ENCODE measurements at places on chromosomes 2 and 18.

DNA sequence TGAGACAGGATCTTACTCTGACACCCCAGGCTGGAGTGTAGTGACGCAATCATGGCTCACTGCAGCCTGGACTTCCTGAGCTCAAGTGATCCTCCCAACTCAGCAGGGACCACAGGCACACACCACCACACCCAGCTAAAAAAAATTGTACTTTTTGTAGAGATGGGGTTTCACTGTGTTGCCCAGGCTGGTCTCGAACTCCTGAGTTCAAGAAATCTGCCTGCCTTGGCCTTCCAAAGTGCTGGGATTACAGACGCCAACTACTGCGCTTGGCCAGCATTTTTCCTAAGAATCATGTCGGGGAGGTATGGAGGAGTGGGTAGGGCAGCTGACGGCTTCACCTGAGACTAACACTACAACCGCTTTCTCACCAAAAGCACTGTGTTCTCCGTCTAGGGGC lies 50.4 kb downstream of the CYP26B1 start:
- ATAC-seq: no peak

DNA sequence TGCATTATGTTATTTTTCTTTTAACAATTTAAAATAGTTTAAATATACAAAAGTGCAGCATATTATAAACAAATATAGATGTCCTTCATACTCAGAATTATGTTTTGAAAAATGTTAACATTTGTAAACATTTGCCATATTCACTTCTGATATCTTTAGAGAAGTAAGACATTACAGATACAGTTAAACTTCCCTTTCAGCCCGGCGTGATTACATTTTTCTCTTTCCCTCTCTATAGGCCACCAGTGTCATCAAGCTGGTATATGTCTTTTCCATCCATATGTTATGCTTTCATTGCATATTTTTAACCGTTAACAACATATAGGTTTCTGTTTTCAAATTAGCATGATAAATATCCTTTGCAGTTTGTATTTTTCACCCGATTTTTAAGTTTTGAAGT lies 27.1 kb downstream of the TTC39C start:
- ATAC-seq: no peak

DNA sequence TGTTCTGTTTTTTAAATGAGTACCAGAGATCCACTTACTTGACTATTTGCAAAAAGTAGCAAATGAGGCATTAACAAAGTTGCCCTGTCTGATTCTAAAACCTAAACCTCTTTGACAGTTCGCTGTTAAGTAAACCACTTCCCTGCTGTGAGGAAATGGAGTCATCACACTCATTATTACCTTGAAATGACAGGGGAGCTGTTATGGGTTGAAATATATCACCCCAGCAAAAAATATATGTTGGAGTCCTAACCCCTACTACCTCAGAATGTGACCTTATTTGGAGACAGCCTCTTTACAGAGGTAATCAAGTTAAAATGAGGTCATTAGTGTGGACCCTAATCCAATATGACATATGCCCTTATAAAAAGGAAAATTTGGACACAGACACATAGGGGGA lies 36.1 kb downstream of the DHRS9 start:
- ATAC-seq: no peak

DNA sequence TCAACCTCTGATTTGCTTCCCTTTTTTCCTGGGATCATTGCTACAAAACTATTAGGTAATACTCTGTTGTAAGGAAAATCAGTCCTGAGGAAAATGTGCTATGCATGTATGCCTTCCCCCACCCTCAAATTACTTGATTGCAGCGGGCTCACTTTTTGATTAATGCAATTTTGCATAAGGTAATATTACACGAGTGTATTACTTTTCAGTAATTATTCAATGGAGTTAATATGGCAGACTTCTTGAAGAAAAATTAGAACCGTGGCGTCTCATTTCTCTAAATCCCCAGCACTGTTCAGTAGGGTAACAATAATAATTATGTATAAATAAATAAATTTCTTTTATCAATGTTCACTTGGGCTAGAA lies 527.6 kb upstream of the FANCL start:
- no peak for ATAC-seq

DNA sequence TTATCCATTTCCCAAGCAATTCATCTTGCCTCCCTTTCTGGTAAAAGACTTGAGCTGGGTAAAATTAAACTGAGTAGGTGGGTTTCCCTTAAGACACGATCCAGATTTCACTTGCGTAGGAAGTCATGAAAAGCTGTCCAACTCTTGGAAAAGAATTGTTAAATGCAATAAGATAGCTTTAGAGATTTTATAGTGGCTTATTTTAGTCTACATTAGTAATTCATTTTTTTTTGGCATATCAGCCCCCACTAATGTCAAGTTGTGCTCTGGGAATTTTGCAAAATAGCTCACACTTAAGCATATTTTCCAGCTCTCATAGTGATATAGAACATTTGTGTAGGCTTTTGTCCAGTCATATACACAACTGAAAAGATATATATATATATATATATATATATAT lies 344.7 kb upstream of the FIGN start:
- ATAC-seq: no peak

DNA sequence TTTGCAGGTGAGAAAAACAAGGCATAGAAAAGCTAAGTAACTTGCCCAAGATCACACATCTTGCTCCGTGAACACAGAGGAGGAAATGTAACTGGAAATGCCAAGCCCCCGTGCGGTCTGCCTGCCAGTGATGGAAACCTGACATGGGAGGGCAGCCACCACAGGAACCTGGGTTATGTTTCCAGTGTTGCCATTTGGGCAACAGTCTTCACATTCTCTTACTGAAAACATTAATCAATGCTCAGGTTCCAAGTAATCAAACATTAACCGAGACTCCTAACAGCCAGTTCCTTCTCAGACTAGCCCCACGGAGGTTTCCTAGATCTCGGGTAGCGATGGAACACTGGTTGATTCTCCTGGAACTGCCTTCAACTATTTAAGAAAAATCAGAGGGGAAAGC lies 2.5 kb downstream of the TGFA start:
- ATAC-seq: no peak

GRCh38 chr2:236049981-236050380 lies 118.2 kb downstream of the GBX2 start:
- no peak for ATAC-seq

Measured in SK-N-SH treated with all-trans-retinoic acid at 6 μM for 48 hours (cell line).